ENCODE measurements at places on chromosomes 7 and 10.

DNA sequence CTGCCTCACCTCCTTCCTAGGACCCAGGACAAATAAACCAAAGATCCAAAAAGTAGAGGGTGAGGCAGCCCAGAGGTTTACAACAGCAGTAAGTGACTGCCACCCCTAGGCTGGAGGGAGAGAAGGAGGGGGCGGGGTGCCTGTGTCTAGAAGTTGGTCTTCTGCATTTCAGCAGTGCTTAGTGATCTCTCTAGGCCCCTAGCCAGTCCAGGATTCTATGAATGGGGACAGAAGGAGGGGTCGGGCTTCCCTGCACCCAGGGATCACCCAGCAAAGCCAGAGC, 62.8 kb upstream of the KDM7A start:
- no peaks in the 10 kb centered on the region for H3K27me3 ChIP-seq
- DNase-seq, result no peak
- H3K27ac ChIP-seq, result no peak overlapping the region
- H3K36me3 ChIP-seq, result no peaks in the 10 kb centered on the region

DNA sequence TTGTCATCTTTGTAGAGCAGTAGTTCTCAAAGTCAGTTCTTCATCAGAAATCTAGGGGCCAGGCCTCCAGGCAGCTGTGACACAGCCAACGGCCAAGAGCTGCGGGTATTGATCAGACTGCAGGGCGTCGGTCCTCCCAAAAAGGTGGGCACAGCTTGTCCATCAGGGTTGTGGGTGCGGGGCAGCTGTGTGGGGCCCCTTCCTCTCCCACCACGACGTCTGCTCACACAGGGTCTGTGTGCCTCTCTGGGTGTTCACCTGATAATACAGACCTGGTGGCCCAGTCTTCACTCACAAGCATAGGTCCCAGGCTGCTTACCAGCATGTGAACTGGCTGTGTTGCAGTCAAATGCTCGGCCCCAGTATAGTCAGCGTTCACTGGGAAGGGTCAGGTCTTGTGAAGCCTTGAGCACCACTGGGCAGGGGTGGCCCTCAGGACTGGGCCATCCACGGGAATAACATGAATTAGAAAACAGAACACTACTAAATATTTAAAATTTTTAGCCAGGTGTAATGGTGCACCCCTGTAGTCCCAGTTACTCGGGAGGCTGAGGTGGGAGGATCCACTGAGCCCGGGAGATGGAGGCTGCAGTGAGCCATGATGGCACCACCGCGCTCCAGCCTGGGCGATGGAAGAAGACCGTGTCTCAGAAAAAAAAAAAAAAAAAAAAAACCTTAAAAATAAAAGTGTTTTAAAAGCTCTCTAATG, 102.8 kb upstream of the DIP2C start:
- no peaks in the 10 kb centered on the region for H3K4me1 ChIP-seq
- DNase-seq, result no peak
- H3K27me3 ChIP-seq, result no peaks in the 10 kb centered on the region
- H3K27ac ChIP-seq, result no peak overlapping the region
- no peak overlapping the region for H3K4me3 ChIP-seq

DNA sequence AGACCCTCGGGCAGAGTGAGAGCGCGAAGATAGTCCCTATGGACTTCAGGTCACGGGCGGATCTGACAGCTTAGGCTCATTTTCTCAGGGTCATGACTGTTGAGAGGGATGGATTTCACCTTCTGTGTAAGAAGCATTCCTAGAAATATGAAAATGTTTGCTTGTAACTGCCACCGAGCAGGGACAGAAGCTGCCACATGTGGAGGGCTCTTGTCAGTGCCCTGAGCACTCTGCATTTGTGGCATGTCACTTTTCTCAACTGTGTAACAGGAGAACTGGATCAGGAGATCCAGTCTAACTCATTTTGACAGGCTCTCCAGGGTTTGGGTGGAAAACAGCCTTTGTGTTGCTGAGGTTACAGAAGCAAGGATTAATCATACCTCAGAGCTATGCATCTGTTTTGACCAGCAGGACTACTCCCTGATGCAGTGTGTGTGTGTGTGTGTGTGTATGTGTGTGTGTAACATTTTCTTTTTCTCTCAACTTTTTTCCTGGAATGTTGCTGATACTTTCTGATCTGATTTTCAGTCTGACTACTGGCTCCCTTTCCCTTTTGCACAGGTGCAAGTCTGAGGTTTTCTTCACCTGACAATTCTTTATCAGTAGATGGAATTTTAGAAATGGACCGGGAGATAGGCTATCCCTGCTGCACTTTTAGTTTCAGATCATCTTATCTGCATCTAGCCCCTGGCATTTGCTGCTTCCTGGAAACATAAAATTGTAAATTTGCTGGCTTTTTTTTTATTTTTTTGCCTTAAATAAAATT, 183.3 kb downstream of the STK31 start:
- H3K4me3 ChIP-seq, result no peak overlapping the region
- no peak overlapping the region for H3K27ac ChIP-seq
- H3K36me3 ChIP-seq, result no peaks in the 10 kb centered on the region
- H3K27me3 ChIP-seq, result peaks cover 7% of the 10 kb centered on the region
- H3K4me1 ChIP-seq, result no peaks in the 10 kb centered on the region

DNA sequence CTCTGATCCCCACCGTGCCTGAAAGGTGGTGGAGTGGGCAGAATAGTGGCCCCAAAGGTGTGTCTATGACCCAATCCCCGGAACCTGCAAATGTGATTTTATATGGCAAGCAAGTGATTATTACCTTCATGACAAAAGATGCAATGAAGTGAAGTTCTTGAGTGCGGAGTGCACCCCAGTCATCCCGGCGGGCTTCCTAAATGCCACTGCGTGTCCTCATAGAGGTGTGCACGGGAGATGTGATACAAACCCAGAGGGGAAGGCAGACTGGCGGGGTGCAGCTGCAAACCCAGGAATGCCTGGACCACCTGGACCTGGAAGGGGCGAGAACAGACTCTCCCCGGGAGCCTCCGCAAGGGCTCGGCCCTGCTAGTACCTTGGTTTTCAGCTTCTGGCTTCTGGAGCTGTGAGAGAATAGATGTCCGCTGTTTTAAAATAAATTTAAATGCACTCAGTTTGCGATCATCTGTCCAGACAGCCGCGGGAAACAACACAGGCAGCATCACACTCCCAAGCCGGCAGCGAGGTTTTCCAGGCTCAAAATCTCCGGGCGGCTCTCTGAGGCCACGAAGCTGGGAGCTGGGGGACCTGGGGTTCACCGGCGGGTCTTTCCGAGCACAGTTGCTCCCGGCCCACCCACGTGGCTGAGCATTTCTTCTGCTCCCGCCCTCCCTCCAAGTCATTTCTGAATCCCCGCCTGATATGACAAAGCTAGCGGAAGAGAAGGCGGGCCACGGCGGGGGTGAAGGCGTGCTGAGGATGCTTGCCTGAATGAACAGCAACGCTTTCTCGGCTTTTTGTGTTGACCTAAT, 50.4 kb upstream of the EBF3 start:
- no peaks in the 10 kb centered on the region for H3K36me3 ChIP-seq
- H3K27ac ChIP-seq, result no peak overlapping the region
- H3K4me3 ChIP-seq, result no peak overlapping the region
- DNase-seq, result no peak
- no peaks in the 10 kb centered on the region for H3K4me1 ChIP-seq
- peaks cover 1% of the 10 kb centered on the region for H3K27me3 ChIP-seq

DNA sequence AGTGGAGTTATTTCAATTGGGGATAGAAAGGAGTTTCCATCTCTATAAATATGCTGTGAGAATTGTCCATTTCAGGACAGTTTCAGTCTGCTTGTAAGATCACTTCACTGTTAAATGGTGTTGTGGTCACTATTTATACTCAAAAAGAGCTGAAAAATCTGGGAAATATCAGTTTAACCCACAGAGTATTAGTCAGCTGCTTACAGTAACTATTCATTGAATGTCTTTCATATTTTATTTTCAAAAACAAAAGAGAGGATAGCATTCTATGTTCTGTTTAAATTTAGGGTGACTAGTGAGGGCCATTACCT, 85.4 kb upstream of the PLXDC2 start:
- H3K4me3 ChIP-seq, result no peak overlapping the region
- H3K4me1 ChIP-seq, result no peaks in the 10 kb centered on the region
- no peaks in the 10 kb centered on the region for H3K27me3 ChIP-seq
- no peak overlapping the region for H3K27ac ChIP-seq

Data from memory B cell (primary cell).